ENCODE measurements at places on chromosomes 16 and 17. TPM values are rescaled to one million over a fixed set of nuclear protein-coding genes. Genes with fewer than 3 reads are reported as not detected.

- no peaks in the 10 kb centered on the region for H3K36me3 ChIP-seq
- no peaks in the 10 kb centered on the region for H3K27me3 ChIP-seq
- DNase-seq, result no peak
- H3K4me3 ChIP-seq, result no peak overlapping the region
- peaks cover 45% of the 10 kb centered on the region for H3K4me1 ChIP-seq
These were observed 177.9 kb downstream of the SEC14L1 start for GRCh38 chr17:77318491-77319210.

CDR2L gene
- total RNA-seq, result 24.1 TPM

DNA sequence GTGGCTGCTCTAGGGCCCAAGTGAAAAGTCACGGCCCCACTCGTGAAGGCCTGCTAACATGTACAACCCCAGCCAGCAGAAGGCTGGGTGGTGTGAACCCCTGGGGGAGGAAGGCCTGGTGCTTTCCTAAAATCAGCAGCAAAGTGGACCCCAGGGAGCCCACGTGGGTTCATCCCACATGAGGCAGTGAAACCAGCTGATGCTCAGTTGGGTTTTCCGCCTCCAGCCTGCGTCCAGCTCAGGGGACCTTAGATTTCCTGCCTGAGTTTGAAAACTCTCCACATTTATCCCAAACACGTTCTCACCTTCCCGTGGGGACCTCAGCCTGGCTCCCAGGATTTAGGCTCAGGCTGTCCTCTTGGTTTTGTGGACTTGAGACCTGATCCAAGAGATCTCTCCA lies 85.8 kb downstream of the SOCS1 start:
- H3K36me3 ChIP-seq, result peaks cover 4% of the 10 kb centered on the region
- H3K27me3 ChIP-seq, result no peaks in the 10 kb centered on the region
- H3K4me1 ChIP-seq, result no peaks in the 10 kb centered on the region
- H3K27ac ChIP-seq, result no peak overlapping the region

FOXC2 gene
- 0.11 TPM for total RNA-seq

CDK12 gene
- 69.8 TPM for total RNA-seq

- peaks cover 8% of the 10 kb centered on the region for H3K36me3 ChIP-seq
- H3K4me3 ChIP-seq, result peak overlapping the region; percentile 85
- H3K27me3 ChIP-seq, result no peaks in the 10 kb centered on the region
- peak overlapping the region; percentile 98 for H3K27ac ChIP-seq
These were observed 158.6 kb upstream of the CHMP6 start for GRCh38 chr17:80832888-80833583.

GUCY2D gene
- total RNA-seq, result not detected

- no peak overlapping the region for H3K27ac ChIP-seq
- no peak for DNase-seq
- H3K27me3 ChIP-seq, result no peaks in the 10 kb centered on the region
- no peaks in the 10 kb centered on the region for H3K36me3 ChIP-seq
These were observed 5.0 kb downstream of the TSPAN10 start for GRCh38 chr17:81641825-81642489.

CSF3 gene
- not detected for total RNA-seq

DNA sequence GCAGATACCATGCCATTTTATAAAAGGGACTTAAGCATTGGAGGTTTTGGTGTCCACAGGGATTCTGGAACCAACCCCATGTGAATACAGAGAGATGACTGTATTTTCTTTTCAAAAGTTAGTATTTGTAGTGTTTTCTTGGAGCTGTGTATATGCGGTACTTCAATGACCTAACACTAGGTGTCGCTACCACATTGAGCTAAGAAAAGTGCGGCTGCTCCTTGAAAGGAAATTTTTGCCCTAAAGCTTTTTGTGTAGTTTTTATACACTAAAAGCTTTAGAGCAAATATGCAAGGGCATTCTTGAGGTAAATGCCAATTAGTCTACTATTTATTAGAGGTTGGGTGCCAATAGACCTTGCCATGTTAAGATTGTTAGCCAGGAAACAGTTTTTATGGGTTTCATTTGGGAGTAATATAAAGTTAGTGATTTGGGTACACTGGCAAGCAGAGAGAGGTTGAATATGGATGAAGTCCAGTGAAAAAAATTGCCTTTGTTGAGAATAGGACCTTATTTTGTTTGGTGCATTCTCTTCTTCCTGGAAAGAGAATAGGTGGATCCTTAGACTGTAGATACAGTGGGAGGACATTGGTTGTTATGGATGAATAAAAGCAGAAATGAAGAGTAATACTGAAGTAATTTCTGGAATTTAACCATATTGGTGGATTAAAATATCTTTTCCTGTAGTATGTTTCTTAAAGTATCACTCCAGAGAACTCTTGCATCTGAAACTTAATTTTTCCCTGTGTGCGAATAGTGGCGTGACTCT lies 43.3 kb downstream of the BCAS3 start:
- no peaks in the 10 kb centered on the region for H3K27me3 ChIP-seq
- H3K4me1 ChIP-seq, result peaks cover 14% of the 10 kb centered on the region
- no peak overlapping the region for H3K4me3 ChIP-seq
- no peaks in the 10 kb centered on the region for H3K36me3 ChIP-seq
- H3K27ac ChIP-seq, result no peak overlapping the region

DNA sequence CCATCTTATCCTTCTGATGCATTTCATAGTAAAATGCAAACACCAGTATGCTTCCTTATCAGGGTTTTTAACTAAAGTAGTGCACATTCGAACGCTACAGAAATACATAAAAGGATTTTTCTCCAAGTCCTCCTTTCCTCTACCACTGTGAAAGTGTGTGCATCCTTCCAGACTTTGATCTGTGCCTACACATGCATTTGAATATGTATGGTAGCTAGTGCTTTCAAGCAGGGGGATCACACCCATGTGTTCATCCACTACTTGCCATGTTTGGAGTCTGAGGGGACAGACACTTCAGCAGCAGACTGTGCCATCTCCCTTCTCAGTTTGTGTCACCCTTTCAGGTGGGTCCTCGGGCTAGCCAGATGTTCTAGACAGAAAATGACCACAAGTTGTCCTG lies 14.9 kb downstream of the LDHD start:
- DNase-seq, result no peak
- peaks cover 6% of the 10 kb centered on the region for H3K36me3 ChIP-seq
- no peaks in the 10 kb centered on the region for H3K27me3 ChIP-seq

DNA sequence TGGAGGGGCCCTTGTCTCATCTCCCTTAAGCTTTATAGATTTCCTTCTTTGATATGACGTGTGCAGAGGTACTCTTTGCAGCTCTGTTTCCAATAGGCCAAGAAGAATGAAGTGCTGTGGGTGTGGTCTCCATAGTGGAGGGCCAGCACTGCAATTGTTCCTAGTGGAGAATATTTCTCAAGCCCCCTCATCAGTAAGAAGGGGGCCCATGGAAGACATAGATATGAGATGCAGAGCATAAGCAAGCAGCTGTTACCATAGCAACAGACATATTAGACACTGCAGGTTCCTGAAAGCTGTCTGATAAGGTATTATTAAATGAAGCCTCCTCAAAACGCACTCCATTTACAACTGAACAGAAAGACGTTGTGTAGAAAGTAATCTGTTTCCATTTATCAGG lies 240.7 kb downstream of the ZFHX3 start:
- H3K4me1 ChIP-seq, result peaks cover 16% of the 10 kb centered on the region
- H3K36me3 ChIP-seq, result peaks cover 21% of the 10 kb centered on the region
- no peak overlapping the region for H3K4me3 ChIP-seq
- no peak overlapping the region for H3K27ac ChIP-seq
- no peak for DNase-seq

KRTAP4-9 gene
- not detected for total RNA-seq

GRCh38 chr17:75077072-75077495 lies 10.7 kb upstream of the SLC16A5 start:
- H3K4me1 ChIP-seq, result peaks cover 12% of the 10 kb centered on the region
- no peaks in the 10 kb centered on the region for H3K36me3 ChIP-seq
- no peak overlapping the region for H3K27ac ChIP-seq
- DNase-seq, result no peak
- H3K27me3 ChIP-seq, result no peaks in the 10 kb centered on the region

GRCh38 chr17:2481760-2482159 lies 29.9 kb downstream of the METTL16 start:
- H3K4me3 ChIP-seq, result no peak overlapping the region
- no peaks in the 10 kb centered on the region for H3K27me3 ChIP-seq
- H3K4me1 ChIP-seq, result peaks cover 27% of the 10 kb centered on the region
- no peaks in the 10 kb centered on the region for H3K36me3 ChIP-seq
- DNase-seq, result no peak
- no peak overlapping the region for H3K27ac ChIP-seq
